ENCODE measurements at places on chromosomes 2 and 18. TPM values are rescaled to one million over a fixed set of nuclear protein-coding genes. Genes with fewer than 3 reads are reported as not detected.
A peak's percentile ranks its signal among the peaks of the same experiment; 100 is the strongest.

Gene ZNF396
- 0.81 TPM for polyA plus RNA-seq

Gene SERPINB10
- polyA plus RNA-seq, result not detected

Gene SLC9A4
- polyA plus RNA-seq, result not detected

Gene TRIM43
- polyA plus RNA-seq, result not detected

Gene RAD51AP2
- 0.14 TPM for polyA plus RNA-seq

Gene CAPN14
- polyA plus RNA-seq, result not detected

Gene IL37
- not detected for polyA plus RNA-seq

Gene EGR4
- polyA plus RNA-seq, result not detected

GRCh38 chr2:125224830-125225229 is 1199.7 kb downstream of the CNTNAP5 start:
- no peak for DNase-seq

- no peak for DNase-seq
Measured at GRCh38 chr2:95272299-95272751, 1.9 kb upstream of the PROM2 start.

- DNase-seq, result no peak
Measured at GRCh38 chr2:5125017-5125730, 567.0 kb upstream of the SOX11 start.

DNA sequence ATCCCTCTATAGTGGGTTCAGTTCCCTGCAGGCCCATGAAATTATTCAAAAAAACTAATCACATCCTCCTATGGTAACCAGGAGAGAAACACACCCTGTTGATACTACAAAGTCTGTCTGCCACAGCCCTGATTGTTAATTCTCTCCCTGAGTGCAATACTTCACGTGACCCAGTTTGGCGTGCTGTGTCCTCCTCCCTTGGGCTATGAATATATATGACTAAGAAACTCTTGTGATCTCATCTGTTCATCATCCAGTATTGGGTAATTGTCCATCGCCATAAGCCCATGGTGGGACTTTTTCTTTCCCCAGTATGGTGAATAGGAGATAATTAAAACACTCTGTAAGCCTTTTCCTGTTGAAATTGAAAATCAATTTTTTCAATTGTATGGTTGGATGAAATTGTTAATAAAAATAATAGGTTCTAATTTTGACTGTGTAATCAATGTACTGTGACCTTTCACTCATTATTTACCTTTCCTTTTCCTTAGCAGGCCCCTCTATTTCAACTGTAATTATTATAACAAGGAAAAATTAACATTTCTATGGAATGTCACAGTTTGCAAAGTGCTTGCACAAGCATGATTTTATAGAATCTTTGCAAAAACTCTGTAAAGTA is 1822.6 kb downstream of the SUCLG1 start:
- no peak for DNase-seq

GRCh38 chr2:140851258-140851981 is 1279.4 kb downstream of the LRP1B start:
- DNase-seq, result no peak

DNA sequence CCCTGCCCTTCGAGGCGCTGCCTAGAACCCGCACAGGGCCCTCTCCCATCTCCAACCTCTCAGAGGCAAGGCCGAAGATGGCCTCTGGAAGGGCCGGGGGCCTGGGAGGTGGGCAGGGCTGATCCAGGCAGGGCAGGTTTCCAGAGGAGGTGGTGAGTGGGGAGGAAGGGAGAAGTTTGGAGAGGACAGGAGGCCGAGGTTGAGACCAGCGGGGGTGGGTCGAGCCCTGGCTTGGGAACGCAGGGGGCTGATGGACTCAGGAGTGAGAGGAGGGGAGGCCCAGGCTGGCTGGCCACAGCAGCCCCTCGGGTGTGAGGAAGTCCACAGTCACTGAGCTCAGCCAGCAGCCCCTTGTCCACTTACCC is 10.5 kb downstream of the CAPN10 start:
- no peak for DNase-seq

- DNase-seq, result no peak
Measured at GRCh38 chr2:208064220-208064961, 39.1 kb upstream of the PLEKHM3 start.

GRCh38 chr2:196242131-196242620 is 70.8 kb upstream of the STK17B start:
- no peak for DNase-seq

GRCh38 chr2:119435081-119435952 is 3.7 kb downstream of the TMEM37 start:
- DNase-seq, result no peak

GRCh38 chr2:157179324-157180105 is 78.0 kb upstream of the GALNT5 start:
- DNase-seq, result no peak

DNA sequence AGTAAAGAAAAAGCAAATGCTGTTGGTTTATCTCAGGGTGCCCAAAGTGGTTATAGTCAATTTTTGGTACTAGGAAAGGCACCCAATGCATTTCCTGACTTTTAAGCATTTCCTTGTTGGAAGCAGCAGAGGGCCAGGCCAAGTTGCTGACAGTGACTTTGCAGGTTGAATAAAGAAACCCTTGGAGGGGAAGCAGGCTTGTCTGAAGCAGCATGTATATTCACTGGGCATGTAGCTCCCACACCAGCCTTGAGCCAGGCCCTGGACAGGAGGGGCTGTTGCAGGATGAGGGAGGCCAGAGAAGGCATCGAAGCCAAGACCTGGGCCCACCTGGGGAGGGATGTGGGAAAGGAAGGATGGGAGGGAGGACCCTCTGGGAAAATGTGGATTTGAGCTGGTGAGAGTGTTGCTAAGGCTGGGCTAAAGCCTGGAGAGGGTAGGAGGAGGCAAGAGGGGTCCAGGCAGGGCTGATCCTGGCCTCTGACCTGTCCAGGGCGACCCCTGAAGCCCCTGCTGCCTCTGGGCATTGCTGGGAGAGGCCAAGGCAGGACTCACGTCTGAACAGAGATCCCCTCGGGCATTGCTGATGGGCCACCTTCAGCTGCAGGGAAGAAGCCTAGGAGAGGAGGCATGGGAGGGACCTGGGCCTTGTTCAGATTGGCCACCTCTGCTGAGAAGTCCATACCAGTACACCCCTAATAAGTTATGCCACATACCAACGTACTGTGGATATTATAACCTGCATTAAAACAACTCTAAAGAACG is 79.6 kb downstream of the STPG4 start:
- peak; percentile 49 for DNase-seq

Measured in muscle of back (tissue), 13 donors.